ENCODE measurements at places on chromosomes 16 and 17.

DNA sequence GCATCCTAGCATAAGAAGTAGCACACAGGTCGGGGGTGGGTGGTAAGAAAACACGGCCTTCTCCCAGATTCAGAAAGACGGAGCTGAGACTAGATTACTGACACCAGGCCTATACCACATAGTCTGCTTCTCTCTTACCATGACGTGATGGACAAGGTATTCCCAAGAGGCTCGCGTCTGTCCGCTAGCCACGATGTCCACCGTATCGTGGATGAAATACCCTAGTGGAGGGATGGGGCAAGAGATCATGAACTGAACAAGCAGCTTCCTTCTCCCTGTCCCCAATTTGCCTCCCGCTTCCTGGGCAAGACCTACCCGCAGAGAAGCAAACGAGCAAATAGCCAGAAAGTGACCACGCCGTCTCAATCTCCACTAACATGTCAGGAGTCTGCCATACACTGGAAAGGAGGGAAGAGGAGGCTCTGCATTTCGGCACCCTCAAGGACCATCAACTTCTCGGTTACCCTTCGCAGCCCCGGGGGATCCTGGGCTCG, 820 bp downstream of the TLCD1 start:
- H3K36me3 ChIP-seq, result peaks cover 24% of the 10 kb centered on the region
- peaks cover 46% of the 10 kb centered on the region for H3K4me1 ChIP-seq
- no peak for DNase-seq
- H3K27ac ChIP-seq, result peak overlapping the region; percentile 84
- H3K4me3 ChIP-seq, result peak overlapping the region; percentile 89

GRCh38 chr17:7476494-7476893, 2.9 kb downstream of the ZBTB4 start:
- no peaks in the 10 kb centered on the region for H3K36me3 ChIP-seq
- peaks cover 44% of the 10 kb centered on the region for H3K4me1 ChIP-seq
- H3K27me3 ChIP-seq, result no peaks in the 10 kb centered on the region
- H3K27ac ChIP-seq, result peak overlapping the region; percentile 29

GRCh38 chr16:71929048-71929447, 33.7 kb downstream of the IST1 start:
- H3K27me3 ChIP-seq, result no peaks in the 10 kb centered on the region
- H3K4me1 ChIP-seq, result peaks cover 7% of the 10 kb centered on the region
- H3K4me3 ChIP-seq, result no peak overlapping the region

GRCh38 chr16:70433458-70434103, 5.3 kb downstream of the ST3GAL2 start:
- peaks cover 53% of the 10 kb centered on the region for H3K4me1 ChIP-seq
- H3K27ac ChIP-seq, result peak overlapping the region; percentile 99
- H3K4me3 ChIP-seq, result peak overlapping the region; percentile 2
- H3K27me3 ChIP-seq, result no peaks in the 10 kb centered on the region

- no peak overlapping the region for H3K27ac ChIP-seq
- H3K36me3 ChIP-seq, result no peaks in the 10 kb centered on the region
- peaks cover 10% of the 10 kb centered on the region for H3K4me1 ChIP-seq
- H3K4me3 ChIP-seq, result no peak overlapping the region
- no peak for DNase-seq
Measured at GRCh38 chr17:63436523-63437110, 9.5 kb downstream of the CYB561 start.

- H3K4me1 ChIP-seq, result peaks cover 6% of the 10 kb centered on the region
- H3K27me3 ChIP-seq, result peaks cover 1% of the 10 kb centered on the region
- DNase-seq, result no peak
- H3K4me3 ChIP-seq, result no peak overlapping the region
- H3K27ac ChIP-seq, result peak overlapping the region; percentile 55
Measured at GRCh38 chr17:67449845-67450755, 73.0 kb downstream of the PITPNC1 start.

GRCh38 chr17:7856011-7856810, 1.1 kb downstream of the NAA38 start:
- peaks cover 2% of the 10 kb centered on the region for H3K36me3 ChIP-seq
- no peaks in the 10 kb centered on the region for H3K27me3 ChIP-seq
- H3K27ac ChIP-seq, result no peak overlapping the region
- no peak overlapping the region for H3K4me3 ChIP-seq
- H3K4me1 ChIP-seq, result peaks cover 15% of the 10 kb centered on the region

GRCh38 chr17:28763804-28764266, 20.0 kb downstream of the TRAF4 start:
- peaks cover 8% of the 10 kb centered on the region for H3K36me3 ChIP-seq
- DNase-seq, result peak; percentile 76
- H3K4me3 ChIP-seq, result no peak overlapping the region
- H3K4me1 ChIP-seq, result peaks cover 5% of the 10 kb centered on the region
- no peaks in the 10 kb centered on the region for H3K27me3 ChIP-seq
- no peak overlapping the region for H3K27ac ChIP-seq

- H3K4me3 ChIP-seq, result no peak overlapping the region
- no peak overlapping the region for H3K27ac ChIP-seq
- no peaks in the 10 kb centered on the region for H3K27me3 ChIP-seq
Measured at GRCh38 chr16:72646615-72647014, 401.3 kb downstream of the ZFHX3 start.

DNA sequence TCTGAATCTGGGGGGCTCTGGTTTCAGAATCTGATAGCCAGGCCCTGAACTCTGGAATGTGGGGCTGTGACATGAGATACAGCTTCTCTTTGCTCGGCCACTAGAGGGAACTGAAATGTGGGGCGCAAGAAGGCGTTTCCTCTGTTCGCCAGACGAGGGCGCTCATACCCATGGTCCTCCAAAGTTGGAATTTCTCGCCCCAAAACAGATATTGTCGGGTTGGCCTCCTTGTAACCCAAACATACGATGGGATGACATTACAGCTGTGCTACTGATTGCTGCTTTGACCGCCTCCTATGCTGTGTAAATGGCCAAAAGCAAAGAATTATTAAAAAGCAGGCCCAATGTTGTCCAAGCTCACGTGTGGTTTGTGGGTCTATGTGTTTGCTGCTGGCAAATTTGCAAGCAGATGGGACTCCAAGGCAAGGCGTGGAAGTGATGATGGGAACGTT, 13.1 kb upstream of the MSI2 start:
- no peak overlapping the region for H3K4me3 ChIP-seq
- peak overlapping the region; percentile 32 for H3K27ac ChIP-seq
- peaks cover 4% of the 10 kb centered on the region for H3K27me3 ChIP-seq
- H3K36me3 ChIP-seq, result no peaks in the 10 kb centered on the region
- peaks cover 2% of the 10 kb centered on the region for H3K4me1 ChIP-seq

- H3K36me3 ChIP-seq, result no peaks in the 10 kb centered on the region
- H3K27me3 ChIP-seq, result no peaks in the 10 kb centered on the region
- DNase-seq, result peak; percentile 76
Measured at GRCh38 chr17:76014100-76014924, 12.8 kb downstream of the EVPL start.
